ENCODE measurements at places on chromosomes 1 and 21. TPM values are rescaled to one million over a fixed set of nuclear protein-coding genes. Genes with fewer than 3 reads are reported as not detected.

- DNase-seq, result peak; percentile 20
Observed at GRCh38 chr21:25733859-25734653, 648 bp downstream of the ATP5PF start.

- DNase-seq, result no peak
Observed at GRCh38 chr1:7672864-7673263, 98.2 kb upstream of the VAMP3 start.

GRCh38 chr1:36734356-36734755, 251.6 kb upstream of the CSF3R start:
- no peak for DNase-seq

GRCh38 chr1:62922006-62922405, 138.1 kb downstream of the ATG4C start:
- DNase-seq, result no peak

- no peak for DNase-seq
Observed at GRCh38 chr1:236144033-236144432, 1.7 kb downstream of the GPR137B start.

S100A8 gene
- 4.0 TPM for total RNA-seq

DNA sequence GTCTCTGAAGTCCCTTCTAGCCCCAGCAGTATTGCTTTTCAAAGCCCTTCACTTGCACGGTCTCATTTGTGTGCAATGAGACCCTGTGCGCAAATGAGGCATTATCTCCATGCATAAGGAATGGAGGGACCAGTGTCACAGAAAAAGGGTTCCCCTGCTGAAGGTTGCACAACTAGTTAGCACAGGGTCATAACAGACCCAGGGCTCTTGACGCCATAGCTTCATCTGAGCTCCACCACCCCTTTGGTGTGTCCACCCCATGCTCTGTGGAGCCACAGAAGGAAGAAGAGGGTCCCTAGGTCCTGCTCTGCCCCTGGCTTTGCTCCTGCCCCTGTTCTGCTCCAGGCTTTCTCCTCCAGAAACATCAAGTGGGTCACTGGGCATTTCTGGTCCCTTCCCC, 12.6 kb downstream of the SH2D2A start:
- DNase-seq, result no peak

UMODL1 gene
- total RNA-seq, result under 0.01 TPM

- DNase-seq, result no peak
Observed at GRCh38 chr1:229186373-229187056, 84.4 kb upstream of the RAB4A start.

IARS2 gene
- total RNA-seq, result 72.2 TPM

DNA sequence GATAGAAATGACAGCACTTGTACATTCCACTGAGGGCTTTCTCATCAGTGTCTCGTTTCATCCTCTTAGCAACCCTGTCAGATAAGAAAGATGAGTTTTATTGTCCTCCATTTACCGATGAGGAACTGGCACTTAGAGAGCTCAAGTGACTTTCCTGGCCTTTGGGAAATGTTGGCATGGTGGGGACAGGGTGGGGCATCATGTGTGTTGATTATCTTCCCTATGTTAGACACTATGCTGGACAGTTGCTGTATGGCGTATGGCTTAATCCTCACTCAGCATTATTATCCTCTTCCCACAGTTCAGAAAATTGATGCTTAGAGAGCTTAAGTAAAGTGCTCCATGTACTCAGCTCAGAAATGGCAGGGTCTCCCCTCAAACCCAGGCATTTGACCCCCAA, 163.2 kb downstream of the CAMTA1 start:
- no peak for DNase-seq

DNA sequence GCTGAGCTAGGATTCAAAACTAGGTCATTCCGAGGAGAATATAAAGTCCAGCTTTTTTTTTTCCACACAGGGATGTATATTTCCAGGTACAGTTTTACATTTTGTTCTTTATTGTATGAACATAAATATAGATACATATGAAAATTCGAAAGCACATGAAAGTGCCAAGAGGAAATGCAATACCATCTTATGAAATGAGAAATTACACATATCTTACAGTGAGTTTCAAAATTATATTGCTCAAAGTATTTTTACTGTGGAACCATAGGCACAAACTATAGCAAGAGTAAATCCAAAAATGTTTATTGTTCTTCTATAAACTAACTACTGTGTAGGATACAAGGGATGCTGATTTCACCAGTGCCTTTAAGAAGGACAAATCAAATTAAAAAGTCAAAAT, 39.0 kb downstream of the PTPRC start:
- no peak for DNase-seq

TTC4 gene
- 29.2 TPM for total RNA-seq

GRCh38 chr1:182279724-182280503, 111.7 kb downstream of the GLUL start:
- no peak for DNase-seq

DNA sequence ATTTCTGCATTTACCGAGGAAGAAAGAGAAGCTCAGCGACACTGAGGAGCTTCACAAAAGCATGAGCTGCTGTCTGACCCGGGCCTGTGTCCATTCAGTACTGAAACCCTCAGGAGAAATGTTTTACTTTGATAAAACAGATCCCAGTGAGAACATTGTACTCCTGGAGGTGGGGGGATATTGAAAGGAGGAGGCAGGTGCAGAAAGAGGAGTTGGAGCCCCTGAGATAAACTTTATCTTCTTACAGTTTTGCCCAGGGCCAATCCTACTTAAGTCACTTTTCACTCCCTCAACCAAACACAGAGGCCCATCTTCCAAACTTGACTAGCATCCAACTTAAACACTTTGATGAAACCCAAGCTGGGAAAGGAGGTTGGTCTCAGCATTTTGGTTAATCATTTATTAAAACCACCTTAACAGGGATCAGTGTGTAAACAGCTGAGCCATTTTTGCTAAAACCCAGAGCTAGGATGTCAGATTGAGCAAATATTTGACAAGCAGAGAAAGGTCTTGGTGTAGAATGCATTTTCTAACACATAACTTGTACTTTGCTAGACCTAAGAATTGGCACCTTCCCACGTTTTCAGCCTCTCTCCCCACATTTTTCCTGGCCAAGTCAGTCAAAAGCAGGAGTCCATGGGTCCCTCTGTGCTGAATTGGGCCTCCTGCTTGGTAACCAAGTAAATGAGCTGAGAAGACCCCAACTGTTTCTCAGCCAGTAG, 32.5 kb upstream of the SARS1 start:
- DNase-seq, result no peak

CASQ2 gene
- not detected for total RNA-seq

KPRP gene
- total RNA-seq, result not detected

CRP gene
- not detected for total RNA-seq

- no peak for DNase-seq
Observed at GRCh38 chr1:157006676-157007075, 38.9 kb downstream of the ARHGEF11 start.

DNA sequence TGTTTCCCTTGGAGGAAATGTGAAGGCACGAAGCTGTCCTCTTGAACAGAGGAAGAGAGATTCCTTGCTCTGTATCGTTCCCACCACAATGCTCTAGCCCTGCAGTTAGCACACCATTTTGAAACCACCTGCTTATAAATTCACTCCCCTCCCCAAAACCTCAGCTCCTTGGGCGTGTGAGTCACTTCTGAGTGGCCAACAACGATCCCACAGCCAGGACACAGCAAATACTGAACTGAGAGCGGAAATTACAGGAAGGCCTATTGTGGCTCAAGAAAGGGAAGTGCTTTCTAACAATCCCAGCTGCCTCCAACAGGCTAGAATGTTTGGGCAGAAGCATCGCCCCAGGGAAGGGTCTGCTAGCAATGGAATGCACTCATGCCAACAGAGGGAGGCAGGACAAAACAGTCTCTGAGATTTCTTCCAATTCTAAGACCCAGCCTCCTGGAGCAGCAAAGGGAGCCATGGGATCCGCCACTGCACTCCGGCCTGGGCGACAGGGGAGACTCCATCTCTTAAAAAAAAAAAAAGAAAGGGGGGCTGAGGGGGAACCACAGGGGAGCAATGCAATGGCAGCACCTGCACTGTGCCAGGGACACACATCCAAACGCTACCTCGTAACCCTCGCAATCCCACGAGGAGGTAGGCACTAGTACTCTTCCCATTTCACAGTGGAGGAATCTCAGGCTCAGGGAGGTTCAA, 1.9 kb downstream of the TMEM53 start:
- peak; percentile 70 for DNase-seq

Measured in mammary epithelial cell (primary cell).